ENCODE measurements at places on chromosomes 4 and X. TPM values are rescaled to one million over a fixed set of nuclear protein-coding genes. Genes with fewer than 3 reads are reported as not detected.

Gene ARSH
- total RNA-seq = not detected

DNA sequence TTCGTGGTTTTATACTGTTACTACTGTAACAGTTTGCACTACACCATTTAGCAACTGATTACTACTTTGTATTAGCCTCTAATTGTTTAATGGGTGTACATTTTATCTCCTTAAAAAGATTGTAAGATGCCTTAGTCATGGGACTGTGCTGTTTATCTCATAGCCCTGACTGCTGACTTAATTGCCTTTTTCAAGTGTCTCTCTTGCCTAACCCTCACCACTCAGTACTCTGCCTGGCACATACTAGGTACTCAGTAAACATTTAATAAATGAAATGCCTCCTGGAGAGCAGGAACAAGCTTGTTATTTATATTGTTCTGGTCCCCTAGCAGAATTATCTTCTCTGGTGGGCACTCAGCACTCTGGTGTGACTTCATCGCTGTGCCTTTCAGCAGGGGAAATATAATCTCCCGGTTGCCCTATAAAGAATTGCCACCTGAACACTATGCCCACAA, 1.7 kb upstream of the STIM2 start:
- DNase-seq = no peak

Gene BEND2
- not detected for total RNA-seq

GRCh38 chr4:112857461-112857860, 192.0 kb upstream of the ANK2 start:
- no peak for DNase-seq

Gene F9
- total RNA-seq = not detected

Gene HOPX
- 59.3 TPM for total RNA-seq

DNA sequence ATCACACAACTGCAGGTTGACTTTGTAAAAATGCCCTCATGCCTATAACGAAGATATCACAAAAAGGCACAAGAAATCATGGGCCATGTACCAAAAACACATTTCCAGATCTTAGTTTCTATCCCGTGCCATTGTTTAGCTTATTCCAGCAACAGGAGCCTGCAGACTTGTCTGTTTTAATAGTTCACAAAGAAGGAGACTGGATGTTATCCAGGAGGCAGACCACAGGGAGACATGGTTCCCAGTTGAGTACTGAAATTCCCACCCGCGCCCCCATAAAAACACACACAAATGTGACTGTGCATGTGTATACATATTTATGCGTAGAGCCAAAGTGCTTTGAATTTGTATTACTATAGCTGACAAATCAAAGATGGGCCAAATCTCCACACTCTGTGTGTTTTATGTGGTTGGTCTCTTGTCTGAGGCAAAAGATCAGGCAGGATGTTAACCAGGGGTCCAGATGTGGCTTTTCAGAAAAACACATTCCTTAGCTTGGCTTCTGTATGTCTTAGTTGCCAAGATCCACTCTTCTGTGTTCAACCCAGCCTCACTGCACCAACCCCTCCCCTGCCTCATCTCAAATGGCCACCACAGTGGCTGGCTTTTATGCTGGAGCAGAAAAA, 469.2 kb upstream of the DIPK2B start:
- no peak for DNase-seq

DNA sequence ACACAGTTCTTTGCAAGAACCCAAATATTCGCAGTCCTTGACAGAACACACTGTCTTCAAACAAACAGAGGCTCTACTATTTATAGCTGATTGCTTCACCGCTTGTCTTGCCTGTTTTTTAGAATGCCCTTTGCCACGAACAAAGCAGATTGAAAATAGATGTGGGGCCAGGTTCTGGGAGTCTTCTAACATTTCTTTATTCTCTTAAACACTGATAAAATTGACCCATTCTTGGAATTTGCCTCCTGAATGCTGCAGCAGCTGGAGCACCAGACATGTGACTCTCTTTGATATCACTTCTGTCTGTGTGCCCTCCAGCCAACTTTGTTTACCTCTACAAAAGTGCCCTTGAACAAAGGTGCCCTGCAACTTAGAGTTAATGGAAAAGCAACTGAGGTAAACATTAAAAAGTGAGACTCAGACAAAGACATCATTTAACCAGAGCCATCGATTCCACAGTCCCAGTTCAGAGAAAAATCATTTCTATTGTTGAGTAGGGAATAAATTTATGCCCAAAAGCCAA, 64.2 kb upstream of the SPP1 start:
- no peak for DNase-seq

DNA sequence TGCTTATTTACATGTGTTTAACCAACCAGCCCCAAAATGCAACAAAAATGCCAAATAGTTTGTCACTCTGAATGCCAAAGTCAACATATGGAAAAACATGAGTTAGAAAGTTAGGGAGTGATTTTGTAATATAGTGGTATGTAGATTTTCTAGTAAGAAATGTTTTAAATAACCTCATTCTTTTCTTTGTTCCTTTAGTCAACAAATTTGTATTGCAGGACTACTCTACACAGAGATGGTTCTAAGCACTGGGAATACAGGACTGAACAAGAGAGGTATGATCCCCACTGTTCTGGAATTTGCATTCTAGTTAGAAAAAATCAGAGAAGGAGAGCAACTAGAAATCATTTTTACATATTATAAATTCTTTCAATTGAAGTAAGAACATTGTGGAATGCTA, 218.8 kb upstream of the ANXA10 start:
- no peak for DNase-seq

DNA sequence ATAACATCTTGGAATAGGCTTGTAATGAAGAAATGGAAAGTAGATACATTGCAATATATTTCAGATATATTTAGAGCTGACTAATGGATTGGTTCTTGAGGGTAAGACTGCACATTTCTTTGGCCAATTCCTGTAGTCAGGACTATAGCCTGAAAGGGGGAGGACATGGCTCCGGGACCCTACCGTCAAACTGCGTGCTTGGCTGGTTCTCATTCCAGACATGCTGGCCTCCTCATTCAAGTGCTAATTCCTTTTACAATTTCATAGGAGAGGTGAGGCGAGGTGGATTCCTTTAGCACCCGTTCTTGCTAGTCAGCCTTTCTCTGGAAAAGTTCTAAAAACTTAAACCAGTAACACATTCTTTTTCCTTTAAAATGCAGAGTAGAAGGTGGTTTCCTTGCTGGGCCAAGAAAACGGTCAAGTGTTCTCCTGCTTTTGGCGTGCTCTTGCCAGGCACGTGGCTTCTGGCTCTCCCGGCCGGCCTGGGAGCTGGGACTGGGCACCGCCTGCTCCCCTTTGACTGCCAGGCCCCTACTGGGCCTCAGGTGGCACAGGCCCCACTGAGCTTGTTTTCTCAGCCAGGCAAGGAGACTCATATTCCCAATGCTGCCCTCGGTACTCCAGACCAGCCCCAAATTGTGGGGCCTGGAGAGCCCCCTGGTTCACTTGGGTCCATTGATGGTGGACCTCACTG, 167.2 kb downstream of the STK32B start:
- no peak for DNase-seq

Gene BANK1
- 0.35 TPM for total RNA-seq

- DNase-seq = no peak
Measured at GRCh38 chr4:17426222-17426621, 85.7 kb downstream of the QDPR start.

- no peak for DNase-seq
Measured at GRCh38 chr4:139666735-139667281, 1.2 kb downstream of the MGST2 start.

Gene PAGE2
- total RNA-seq = not detected

DNA sequence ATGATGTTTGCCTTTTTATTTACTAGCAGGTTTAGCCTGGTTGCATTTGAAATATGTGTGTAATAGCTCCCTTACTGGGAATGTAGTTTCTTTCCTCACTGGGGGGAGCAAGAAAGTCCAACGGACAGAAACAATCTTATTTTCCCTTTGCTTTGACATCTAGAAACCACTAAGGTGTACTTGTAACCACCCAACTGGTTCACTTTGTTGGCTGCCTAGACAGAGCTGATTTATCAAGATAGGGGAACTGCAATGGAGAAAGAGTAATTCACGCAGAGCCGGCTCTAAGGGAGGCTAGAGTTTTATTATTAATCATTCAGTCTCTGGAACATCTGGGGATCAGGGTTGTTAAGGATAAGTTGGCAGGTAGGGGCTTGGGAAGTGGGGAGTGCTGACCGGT, 30.3 kb downstream of the XG start:
- DNase-seq = no peak

DNA sequence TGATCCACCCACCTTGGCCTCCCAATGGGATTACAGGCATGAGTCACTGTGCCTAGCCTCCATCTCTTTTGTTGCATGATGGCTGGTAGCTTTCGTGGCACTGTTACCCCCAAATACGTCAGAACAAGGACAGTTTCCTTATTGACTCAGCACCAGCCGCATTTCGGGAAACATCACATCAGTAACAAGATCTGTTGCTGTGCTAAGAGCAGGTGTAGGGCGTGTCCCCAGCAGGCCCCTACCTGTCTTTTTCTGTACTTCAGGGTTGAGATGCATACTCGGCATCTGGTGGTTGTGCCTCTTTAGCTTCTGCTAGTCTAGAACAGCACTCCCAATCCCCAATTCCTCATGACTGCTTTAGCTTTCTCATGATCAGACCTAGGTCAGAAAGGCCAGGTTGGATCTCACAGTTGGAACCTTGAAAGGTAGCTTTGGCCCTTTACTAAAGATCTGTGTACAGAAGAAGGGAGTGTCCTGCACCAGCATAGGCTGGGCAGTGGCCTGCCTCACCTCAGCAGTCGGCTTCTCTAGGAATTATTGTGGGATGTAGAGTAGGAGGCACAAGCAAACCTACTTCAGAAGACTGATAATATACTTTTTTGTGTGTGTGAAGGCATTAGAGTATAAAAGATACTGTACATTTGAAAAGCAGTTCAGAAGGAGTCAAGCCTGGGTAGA, 36.8 kb downstream of the NSD2 start:
- DNase-seq = no peak

GRCh38 chrX:151363316-151363715, 33.7 kb upstream of the VMA21 start:
- no peak for DNase-seq

- no peak for DNase-seq
Measured at GRCh38 chrX:17697191-17697590, 40.1 kb upstream of the SCML1 start.

DNA sequence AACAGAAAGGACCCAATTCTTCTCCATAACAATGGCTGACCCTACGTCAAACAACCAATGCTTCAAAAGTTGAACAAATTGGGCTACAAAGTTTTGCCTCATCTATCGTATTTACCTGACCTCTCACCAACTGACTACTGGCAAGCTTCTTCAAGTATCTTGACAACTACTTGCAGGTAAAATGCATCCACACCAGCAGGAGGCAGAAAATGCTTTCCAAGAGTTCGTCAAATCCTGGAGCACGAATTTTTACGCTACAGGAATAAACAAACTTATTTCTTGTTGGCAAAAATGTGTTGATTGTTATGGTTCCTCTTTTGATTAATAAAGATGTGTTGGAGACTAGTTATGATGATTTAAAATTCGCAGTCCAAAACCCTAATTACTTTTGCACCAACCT, 6.7 kb upstream of the GAB1 start:
- no peak for DNase-seq

DNA sequence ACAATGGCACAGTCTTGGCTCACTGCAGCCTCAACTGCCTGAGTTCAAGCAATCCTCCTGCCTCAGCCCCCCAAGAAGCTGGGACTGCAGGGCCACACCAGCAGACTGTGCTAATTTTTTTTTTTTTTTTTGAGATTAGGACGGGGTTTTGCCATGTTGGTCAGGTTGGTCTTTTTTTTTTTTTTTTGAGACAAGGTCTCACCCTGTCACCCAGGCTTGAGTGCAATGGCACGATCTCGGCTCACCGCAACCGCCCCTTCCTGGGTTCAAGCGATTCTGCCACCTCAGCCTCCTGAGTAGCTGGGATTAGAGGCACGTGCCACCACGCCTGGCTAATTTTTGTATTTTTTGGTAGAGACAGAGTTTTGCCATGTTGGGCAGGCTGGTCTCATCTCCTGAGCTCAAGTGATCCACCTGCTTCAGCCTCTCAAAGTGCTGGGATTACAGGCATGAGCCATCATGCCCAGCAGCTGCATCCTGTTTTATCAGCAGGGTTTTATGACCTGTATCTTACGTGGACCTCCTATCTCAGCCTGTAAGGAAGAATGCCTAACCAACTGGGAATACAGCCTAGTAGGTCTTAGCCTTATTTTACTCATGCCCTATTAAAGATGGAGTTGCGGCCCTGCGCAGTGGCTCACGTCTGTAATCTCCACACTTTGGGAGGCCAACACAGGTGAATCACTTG, 13.2 kb upstream of the MRPL1 start:
- no peak for DNase-seq

GRCh38 chr4:122479935-122480416, 23.5 kb upstream of the IL2 start:
- no peak for DNase-seq

GRCh38 chr4:163085085-163085484, 81.6 kb downstream of the NAF1 start:
- no peak for DNase-seq

- DNase-seq = no peak
Measured at GRCh38 chr4:90081432-90082144, 45.6 kb upstream of the CCSER1 start.

Gene SPOCK3
- not detected for total RNA-seq

Gene PRDM8
- total RNA-seq = 1.2 TPM

DNA sequence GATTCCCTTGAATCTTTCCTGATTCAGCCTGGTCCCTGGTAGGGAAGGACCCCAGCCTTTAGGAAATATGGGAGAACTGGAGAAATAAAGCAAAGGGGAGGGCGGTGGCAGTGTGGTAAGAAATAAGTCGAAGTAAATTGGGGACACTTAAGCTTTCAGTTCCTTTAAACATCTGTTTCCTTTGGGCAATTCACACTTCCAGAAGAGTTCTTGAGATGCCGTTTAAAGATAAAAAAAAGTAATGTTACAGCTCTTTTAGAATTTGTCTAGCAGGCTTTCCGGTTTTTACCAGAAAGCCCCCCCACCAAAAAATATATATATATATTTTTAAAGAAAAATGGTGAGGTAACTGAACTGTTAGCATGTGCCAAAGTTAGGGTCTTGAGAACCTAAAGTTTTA, 46.6 kb downstream of the TSPAN7 start:
- DNase-seq = no peak

GRCh38 chr4:83010111-83010521, 507 bp downstream of the LIN54 start:
- no peak for DNase-seq

DNA sequence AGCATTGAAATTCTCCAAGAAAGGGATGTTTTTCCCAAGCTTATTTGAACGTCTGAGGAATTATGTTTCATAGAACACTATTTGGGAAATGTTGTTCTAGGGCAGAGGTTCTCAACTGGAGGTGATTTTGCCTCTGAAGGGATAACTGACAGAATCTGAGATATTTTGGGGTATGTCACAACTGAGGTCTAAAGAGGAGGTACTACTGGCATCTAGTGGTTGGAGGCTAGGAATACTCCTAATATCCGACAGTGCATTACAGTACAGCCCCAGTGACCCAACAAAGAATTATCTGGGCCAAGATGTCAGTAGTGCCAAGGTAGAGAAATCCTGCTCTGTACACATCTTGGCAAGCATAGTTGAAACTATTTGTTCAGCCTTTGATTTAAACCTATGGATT, 6.4 kb downstream of the HSPA4L start:
- DNase-seq = no peak

Gene CXCL3
- total RNA-seq = 0.16 TPM

Gene AKAP14
- total RNA-seq = not detected

- no peak for DNase-seq
Measured at GRCh38 chrX:65828599-65828998, 161.1 kb downstream of the MSN start.

Data from Right ventricle myocardium inferior (tissue), 1 donor.